ENCODE measurements at places on chromosomes 4 and X. TPM values are rescaled to one million over a fixed set of nuclear protein-coding genes. Genes with fewer than 3 reads are reported as not detected.
A peak's percentile ranks its signal among the peaks of the same experiment; 100 is the strongest.

Gene BLTP1
- 70.2 TPM for total RNA-seq

DNA sequence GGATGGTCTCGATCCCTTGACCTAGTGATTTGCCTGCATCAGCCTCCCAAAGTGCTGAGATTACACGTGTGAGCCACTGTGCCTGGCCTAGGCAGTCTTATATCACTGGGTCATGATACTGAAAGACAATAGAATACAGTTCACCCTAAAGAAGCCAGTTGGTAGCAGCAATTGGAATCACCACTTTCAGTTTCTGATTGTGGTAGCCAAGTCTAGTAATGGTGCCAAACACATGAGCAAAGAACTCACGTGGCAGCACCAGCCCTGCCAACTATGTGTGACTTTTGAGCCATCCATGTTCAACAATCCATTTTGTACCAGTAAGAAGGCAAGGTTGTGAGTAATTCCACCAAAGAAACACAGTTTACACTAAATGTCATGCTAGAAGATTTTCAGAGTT lies 548.4 kb downstream of the KLHL13 start:
- no peak overlapping the region for H3K4me3 ChIP-seq
- no peaks in the 10 kb centered on the region for H3K4me1 ChIP-seq
- H3K27me3 ChIP-seq, result no peaks in the 10 kb centered on the region
- H3K36me3 ChIP-seq, result no peaks in the 10 kb centered on the region

GRCh38 chr4:16765546-16765945 lies 132.9 kb downstream of the LDB2 start:
- DNase-seq, result no peak
- peaks cover 6% of the 10 kb centered on the region for H3K4me1 ChIP-seq
- H3K36me3 ChIP-seq, result no peaks in the 10 kb centered on the region

DNA sequence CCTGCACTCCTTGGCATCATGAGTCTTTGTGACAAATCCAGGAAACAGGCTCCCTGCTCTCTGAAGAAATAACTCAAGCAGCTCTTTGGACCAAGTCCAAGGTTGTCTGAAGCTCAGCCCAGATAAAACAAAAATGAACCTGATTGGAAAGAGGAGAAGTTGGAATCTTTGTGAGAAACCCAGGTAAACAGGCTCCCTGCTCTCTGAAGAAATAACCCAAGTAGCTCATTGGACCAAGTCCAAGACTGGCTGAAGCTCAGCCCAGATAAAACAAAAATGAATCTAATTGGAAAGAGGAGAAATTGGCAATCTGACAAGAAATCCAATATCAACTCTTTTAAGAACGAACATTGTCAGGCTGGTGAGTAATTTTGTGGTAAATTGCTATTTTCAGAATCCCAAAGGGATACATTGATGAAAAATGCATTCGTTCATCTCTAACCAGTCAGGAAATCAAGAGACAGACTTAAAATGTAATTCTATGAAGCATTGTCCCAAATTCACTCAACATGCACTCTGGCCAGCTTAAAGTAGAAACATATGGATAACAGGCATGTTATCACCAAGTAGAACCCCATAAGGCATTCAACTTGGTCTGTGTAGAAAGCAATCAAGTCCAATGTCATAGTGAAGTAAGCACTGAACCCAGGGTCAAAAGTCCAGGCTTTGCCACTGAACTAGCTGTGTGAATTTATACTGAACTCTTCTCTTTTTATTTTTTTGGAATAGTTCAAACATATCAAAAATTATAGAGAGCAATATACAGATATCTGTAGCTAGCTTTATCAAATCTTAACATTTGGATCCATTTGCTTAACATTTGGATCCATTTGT lies 16.8 kb upstream of the NFXL1 start:
- peak; percentile 48 for DNase-seq
- H3K27me3 ChIP-seq, result no peaks in the 10 kb centered on the region
- no peaks in the 10 kb centered on the region for H3K36me3 ChIP-seq

DNA sequence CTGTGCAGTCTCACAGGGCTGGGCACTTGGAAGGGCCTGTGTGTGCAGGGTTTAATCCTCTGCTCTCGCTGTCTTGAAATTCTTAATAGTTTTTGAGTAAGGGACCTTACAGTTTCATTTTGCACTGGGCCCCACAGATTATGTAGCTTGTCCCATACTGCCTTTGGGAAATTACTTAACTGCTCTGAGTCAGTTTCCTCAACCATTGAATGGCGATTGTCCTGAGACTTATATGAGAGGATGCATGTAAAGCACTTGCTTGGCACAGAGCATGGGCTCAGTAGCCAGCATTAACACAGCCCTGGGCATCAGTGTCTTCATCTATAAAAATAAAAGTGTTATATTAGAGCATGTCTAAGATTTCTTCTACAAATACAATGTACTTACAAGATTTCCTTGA lies 55.8 kb downstream of the CLCN5 start:
- H3K36me3 ChIP-seq, result no peaks in the 10 kb centered on the region
- H3K27me3 ChIP-seq, result no peaks in the 10 kb centered on the region
- no peak for DNase-seq
- peaks cover 4% of the 10 kb centered on the region for H3K4me1 ChIP-seq
- no peak overlapping the region for H3K27ac ChIP-seq

- H3K27ac ChIP-seq, result no peak overlapping the region
- no peaks in the 10 kb centered on the region for H3K27me3 ChIP-seq
- peaks cover 2% of the 10 kb centered on the region for H3K4me1 ChIP-seq
- peak; percentile 42 for DNase-seq
- H3K36me3 ChIP-seq, result no peaks in the 10 kb centered on the region
Measured at GRCh38 chrX:267771-268261, 13.4 kb upstream of the PLCXD1 start.

DNA sequence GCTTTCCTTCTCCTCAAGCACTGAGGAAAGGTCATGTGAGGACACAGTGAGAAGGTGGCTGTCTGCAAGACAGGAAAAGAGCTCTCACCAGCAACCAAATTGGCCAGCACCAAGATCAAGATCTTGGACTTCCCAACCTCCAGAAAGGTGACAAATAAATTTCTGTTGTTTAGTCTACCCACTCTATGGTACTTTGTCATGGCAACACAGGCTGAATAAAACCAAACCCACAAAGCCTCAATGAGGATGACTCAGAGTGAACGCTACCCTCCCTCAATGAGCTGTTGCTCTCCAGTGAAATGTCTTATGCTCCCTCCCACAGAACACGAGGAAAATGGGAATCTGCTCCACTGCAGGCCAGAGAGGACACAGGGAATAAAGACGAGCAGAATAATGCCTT lies 244.1 kb downstream of the RAB28 start:
- DNase-seq, result no peak
- no peaks in the 10 kb centered on the region for H3K27me3 ChIP-seq
- no peaks in the 10 kb centered on the region for H3K4me1 ChIP-seq
- H3K36me3 ChIP-seq, result no peaks in the 10 kb centered on the region
- no peak overlapping the region for H3K27ac ChIP-seq

Gene TASL
- not detected for total RNA-seq

DNA sequence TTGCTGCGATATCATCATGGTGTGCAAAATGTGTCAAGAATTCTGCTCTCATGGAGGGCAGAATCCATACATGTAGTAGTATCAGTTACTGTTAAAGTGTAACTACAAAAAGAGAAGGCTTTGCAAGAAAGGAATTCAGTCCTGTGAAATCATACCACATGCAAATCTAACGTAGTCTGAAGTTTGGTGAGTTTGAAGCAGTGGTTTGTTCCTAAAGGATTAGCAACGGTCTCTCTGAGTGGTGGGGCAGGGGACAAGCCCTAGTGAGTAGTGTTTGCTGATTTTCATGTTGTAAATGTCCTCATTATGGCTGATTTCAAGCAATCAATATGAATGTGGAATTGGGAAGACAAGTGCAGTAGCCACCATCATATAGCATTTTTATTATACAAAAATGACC lies 47.1 kb upstream of the CLNK start:
- no peak for DNase-seq
- H3K27ac ChIP-seq, result no peak overlapping the region
- H3K4me1 ChIP-seq, result no peaks in the 10 kb centered on the region
- H3K4me3 ChIP-seq, result no peak overlapping the region
- no peaks in the 10 kb centered on the region for H3K36me3 ChIP-seq

GRCh38 chr4:143189528-143189927 lies 4.8 kb downstream of the USP38 start:
- DNase-seq, result no peak
- no peak overlapping the region for H3K4me3 ChIP-seq
- H3K4me1 ChIP-seq, result peaks cover 13% of the 10 kb centered on the region
- no peaks in the 10 kb centered on the region for H3K27me3 ChIP-seq

GRCh38 chr4:80114732-80115265 lies 41.8 kb upstream of the ANTXR2 start:
- no peak for DNase-seq
- no peaks in the 10 kb centered on the region for H3K4me1 ChIP-seq
- H3K4me3 ChIP-seq, result no peak overlapping the region
- H3K27ac ChIP-seq, result no peak overlapping the region
- no peaks in the 10 kb centered on the region for H3K27me3 ChIP-seq
- H3K36me3 ChIP-seq, result no peaks in the 10 kb centered on the region

- DNase-seq, result no peak
- no peak overlapping the region for H3K27ac ChIP-seq
- no peaks in the 10 kb centered on the region for H3K27me3 ChIP-seq
- no peak overlapping the region for H3K4me3 ChIP-seq
- no peaks in the 10 kb centered on the region for H3K36me3 ChIP-seq
Measured at GRCh38 chr4:38523524-38524448, 140.2 kb upstream of the KLF3 start.

Gene RTL3
- not detected for total RNA-seq

Gene CT45A1
- not detected for total RNA-seq

Gene TLR8
- 0.08 TPM for total RNA-seq

Gene ARSJ
- total RNA-seq, result 13.8 TPM

Gene SULT1B1
- 53.8 TPM for total RNA-seq

DNA sequence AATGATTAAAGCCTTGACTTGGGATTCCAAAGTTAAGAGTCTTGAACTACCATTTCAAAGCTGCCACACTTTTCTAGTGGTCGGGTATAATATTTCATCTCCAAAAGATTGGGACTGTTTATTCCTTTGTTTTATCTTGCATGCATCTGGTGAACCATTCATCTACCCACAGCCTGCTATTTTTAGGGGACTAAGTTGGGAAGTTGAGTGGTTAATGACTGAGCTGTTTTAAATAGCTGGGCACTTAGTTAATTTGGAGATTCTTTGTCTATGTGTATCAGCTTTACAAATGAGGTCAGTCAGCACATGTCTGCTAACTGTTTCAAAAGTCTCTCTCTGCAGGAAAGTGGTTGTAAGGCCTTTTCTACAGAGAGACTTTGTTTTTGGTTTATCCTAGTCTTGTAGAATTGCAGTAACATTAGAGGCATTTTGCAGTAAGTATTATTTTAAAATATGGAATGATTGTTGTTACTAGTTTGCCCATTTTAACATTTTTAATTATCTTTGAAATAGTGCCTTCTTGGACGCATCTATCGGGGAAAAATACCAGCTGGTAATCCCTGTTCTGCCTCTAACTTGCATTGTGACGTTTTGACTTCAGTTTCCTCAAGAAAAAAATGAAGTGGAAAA lies 8.2 kb downstream of the BMP2K start:
- peaks cover 12% of the 10 kb centered on the region for H3K4me1 ChIP-seq
- H3K4me3 ChIP-seq, result no peak overlapping the region
- H3K36me3 ChIP-seq, result no peaks in the 10 kb centered on the region
- no peaks in the 10 kb centered on the region for H3K27me3 ChIP-seq
- H3K27ac ChIP-seq, result no peak overlapping the region
- no peak for DNase-seq

Gene F8A2
- not detected for total RNA-seq

GRCh38 chr4:76781698-76782595 lies 116.0 kb downstream of the SOWAHB start:
- peak overlapping the region; percentile 75 for H3K27ac ChIP-seq
- H3K4me3 ChIP-seq, result no peak overlapping the region
- DNase-seq, result no peak
- H3K27me3 ChIP-seq, result no peaks in the 10 kb centered on the region
- peaks cover 20% of the 10 kb centered on the region for H3K4me1 ChIP-seq

DNA sequence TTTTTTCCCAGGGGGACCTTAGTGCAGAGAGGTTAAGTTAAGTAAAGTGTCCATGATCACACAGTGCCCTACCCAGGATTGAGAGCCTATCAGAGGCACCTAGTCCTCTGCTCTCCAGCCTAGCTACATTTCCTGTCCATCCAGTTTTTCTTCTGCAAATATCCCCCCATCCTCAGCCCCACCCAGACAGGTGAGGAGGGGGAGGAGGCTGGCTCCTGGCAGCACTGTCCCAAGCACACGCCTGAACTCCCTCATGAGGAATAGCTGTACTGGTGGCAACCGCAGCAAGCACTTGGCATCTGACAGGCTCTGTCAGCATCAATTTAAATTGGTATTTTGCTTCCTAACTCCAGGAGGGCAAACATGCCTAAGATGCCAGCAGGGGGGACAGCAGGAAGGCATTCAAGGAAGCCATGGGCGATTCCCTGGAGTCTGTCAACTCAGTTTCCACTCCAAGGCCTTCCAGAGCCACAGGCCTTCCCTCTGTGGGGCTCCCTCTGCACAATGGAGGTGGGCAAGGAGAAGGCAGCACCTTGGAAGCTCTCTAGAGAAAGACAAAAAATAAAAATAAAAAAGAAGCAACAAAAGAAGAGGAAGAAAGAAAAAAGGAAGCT lies 6.4 kb upstream of the FRMPD3 start:
- peaks cover 6% of the 10 kb centered on the region for H3K4me1 ChIP-seq
- no peak overlapping the region for H3K27ac ChIP-seq
- DNase-seq, result peak; percentile 19
- no peaks in the 10 kb centered on the region for H3K36me3 ChIP-seq
- H3K27me3 ChIP-seq, result peaks cover 20% of the 10 kb centered on the region
- no peak overlapping the region for H3K4me3 ChIP-seq

DNA sequence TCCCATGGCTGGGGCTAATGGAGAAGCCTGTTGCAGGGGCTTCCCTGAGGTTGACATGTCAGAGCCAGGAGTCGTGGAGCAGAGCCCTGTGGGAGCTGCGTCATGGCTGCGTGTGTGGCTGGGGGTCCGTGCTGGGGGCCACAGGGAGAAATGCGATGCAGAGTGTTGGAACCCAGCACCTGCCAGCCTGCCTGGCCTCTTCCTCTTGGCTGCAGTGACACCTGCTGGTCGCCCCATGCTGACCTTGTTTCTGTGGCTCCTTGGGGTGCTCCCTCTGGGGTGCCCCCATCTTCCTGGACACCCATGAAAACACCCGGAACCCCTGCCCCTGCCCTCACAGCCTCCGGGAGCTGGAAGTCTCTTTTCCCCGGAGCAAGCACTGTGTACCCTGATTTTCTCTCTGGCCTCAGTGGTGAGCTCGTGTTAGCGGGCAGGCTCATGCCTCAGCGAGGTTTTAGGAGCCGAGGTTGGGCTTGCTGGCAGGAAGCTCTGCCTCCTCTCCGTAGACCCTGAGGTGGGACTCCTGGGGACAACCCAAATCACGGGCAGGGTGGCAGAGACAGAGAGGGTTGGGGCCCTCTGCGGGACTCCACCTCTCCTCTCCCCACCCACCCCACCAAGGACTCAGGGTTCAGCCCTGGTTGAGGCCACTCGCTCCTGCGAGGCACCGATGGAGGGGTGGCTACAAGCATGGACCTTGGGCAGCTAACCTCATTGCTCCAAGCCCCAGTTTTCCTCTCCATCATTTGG lies 103.7 kb downstream of the SORCS2 start:
- no peak overlapping the region for H3K4me3 ChIP-seq
- no peaks in the 10 kb centered on the region for H3K36me3 ChIP-seq
- peaks cover 3% of the 10 kb centered on the region for H3K4me1 ChIP-seq
- H3K27ac ChIP-seq, result no peak overlapping the region
- DNase-seq, result peak; percentile 29
- H3K27me3 ChIP-seq, result peaks cover 3% of the 10 kb centered on the region

Gene PABPC5
- 7.1 TPM for total RNA-seq

- DNase-seq, result peak; percentile 48
- H3K27me3 ChIP-seq, result no peaks in the 10 kb centered on the region
- H3K4me1 ChIP-seq, result peaks cover 5% of the 10 kb centered on the region
- no peaks in the 10 kb centered on the region for H3K36me3 ChIP-seq
- no peak overlapping the region for H3K27ac ChIP-seq
Measured at GRCh38 chr4:38757945-38758600, 24.7 kb downstream of the TLR10 start.

Gene TENM3
- 70.9 TPM for total RNA-seq

Measured in hepatocyte (in vitro differentiated cells).